ENCODE measurements at places on chromosomes 12 and 14.

DNA sequence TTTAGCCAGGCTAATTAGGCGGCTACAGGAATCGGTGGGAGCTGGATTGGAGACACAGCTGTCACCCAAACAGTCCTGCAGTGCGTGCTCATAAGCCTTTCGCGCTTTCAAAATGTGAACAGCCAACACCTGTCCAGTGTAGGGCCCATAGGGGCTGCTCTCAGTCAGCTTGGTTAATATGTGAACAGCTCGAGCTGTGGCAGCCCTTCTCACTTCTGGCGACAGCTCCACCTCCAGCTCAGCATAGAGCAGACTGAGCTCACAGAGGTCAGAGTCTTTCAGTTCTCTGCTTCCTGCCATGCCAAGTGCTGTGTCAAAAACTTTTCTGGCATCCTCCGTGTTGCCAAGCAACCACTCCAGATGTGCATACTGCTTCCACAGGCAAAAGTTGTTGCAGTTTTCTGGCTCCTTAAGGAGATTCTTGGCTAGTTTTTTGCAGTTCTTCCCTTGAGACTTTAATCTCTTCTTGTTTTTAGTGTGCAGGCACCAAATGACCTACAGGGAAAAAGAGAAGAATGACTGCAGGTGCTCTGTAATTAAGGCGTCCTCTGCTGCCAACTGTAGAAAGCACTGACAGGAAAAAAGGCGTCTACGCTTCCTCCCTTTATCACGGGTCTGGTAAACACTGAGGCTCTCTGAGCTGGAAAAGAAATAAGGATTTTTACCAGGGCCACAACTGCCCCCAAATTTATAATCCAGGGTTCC, 32.5 kb downstream of the PSMC1 start:
- DNase-seq, result peak; percentile 80

- DNase-seq, result no peak
These were observed 82.9 kb upstream of the TRHDE start for GRCh38 chr12:72189266-72189665.

DNA sequence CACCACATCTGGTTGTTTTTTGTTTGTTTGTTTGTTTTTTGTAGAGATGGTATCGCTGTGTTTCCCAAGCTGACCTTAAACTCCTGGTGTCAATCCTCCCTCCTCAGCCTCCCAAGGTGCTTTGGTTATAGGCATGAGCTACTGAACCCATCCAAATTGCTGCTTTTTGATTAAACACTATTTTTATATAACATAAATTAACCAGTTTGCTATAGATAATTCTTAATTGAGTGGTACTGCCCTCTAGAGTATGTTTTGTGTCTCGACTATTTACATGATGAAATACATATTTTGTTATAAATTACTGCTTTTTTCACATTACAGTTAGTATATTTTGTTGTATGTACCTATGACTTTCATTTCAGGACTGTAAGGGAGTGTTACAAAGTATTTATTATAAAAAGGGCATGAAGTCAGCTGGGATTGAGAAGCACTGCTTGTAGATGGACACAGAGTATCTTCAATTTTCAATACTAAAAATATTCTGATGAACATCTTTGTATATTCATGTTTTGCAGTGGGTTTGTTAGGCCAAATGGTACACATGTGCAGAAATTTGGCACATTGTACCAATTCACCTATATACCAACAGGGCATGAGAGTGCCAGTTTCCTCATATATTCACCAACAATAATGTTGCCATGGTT, 14.9 kb upstream of the SCAF11 start:
- no peak for DNase-seq

- no peak for DNase-seq
These were observed 31.3 kb downstream of the FBXO34 start for GRCh38 chr14:55302367-55303124.

- DNase-seq, result no peak
These were observed 63.3 kb downstream of the SUSD6 start for GRCh38 chr14:69674546-69675244.

DNA sequence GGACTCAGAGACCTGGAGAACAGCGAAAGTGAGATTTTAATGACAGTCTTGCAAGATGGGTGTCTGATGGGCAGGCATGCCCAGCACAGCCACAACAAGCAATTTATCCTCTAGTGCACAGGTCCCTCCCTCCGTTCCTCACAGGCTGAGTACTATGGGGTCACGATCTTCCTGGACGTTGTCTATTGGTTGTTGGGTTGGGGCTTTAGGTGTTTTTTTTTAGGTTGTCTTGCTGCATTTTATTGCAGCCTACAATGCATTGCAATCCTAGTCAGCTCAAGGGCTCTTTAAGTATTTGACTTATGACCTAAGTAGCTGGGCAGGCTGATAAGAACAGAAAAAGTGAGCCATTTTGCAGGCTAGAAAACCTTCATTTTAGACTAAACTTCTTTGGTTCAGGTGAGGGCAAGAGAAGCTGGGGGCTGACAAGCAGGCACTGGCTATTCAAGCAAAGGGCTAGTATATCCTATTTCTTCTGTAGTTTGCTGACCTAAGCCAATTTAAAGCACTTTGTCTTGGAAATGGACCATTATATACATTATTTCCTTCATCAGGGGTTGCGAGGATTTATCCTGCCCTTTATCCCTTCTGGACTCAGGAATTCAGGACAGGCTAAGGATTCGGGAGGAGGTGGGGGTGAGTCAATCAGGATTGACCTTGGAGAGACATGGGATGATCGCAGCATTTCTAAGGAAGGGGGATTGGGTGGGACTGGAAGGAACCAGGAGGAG, 6.0 kb downstream of the KRT7 start:
- DNase-seq, result no peak

DNA sequence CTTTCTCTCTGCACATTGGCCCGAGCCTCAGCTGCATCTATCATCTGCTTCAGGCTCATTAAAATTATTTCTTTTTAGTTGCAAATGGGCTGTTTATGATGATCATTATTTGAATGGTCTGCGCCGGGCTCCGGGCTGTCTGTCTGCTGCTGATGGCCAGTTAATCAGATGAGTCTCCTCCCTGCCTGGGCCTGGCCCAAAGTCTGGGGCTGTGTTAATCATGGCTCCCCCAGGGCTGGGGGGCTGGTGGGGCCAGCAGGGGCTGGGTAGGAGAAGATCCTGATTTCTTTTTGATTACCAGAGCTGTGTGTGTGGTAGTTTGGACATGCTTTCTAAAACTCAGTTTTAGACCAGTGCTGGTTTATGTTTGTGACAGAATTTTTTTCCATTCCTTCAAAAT, 159.1 kb downstream of the PHETA1 start:
- DNase-seq, result no peak

- DNase-seq, result no peak
These were observed 207.4 kb downstream of the SYNE2 start for GRCh38 chr14:64060199-64060545.

- DNase-seq, result no peak
These were observed 32.2 kb downstream of the MIA2 start for GRCh38 chr14:39265806-39266524.

GRCh38 chr14:93333631-93334103, 831 bp upstream of the BTBD7 start:
- peak; percentile 81 for DNase-seq

GRCh38 chr14:23431486-23431885, 4.0 kb downstream of the MYH7 start:
- DNase-seq, result no peak

GRCh38 chr12:53069621-53070410, 9.4 kb downstream of the SPRYD3 start:
- DNase-seq, result no peak

DNA sequence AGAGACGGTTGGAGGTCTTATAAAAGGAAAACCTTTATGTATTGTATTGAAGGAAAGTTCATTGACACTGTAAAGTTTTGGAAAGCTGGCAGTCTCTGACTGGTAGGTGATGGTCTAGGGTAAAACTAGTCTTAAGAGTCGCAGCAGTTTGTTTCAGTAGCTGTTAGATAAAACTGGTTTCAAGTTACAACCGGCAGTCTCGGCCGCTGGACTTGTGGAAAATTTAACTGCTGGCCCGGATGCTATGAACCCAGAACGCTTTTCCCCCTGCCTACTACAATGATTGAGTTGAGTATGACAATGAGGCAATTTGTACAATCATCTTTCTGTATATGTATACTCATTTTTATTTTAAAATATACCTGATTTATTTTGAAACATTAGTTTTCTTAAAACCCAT, 1426.9 kb downstream of the AACS start:
- DNase-seq, result no peak

- DNase-seq, result peak; percentile 74
These were observed at the start of gene SLC11A2 for GRCh38 chr12:51025836-51026638. TSS of gene SLC11A2 (minus strand) at chr12:51026384. CDS start at chr12:51010728, 15,656 bp downstream.

DNA sequence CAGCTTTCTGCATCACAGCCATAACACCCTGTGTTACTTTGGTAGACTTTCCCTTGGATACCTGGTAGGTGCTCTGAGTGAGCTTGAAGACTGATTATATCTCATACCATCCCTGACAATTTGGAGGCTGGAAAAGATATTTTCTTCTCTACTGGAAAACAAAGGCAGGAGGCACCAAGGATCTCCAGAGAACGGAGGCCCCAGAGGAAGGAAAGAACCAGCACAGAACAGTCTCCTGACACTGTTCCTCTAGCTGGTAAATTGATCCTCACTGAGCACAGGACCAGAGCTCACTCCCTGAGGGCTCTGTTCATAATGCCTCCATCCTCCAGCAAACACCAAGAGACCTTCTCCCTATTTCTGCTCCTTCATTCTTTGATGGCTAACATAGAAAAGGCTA, at the start of gene OR11G2:
Gene OR11G2, plus strand, starts transcription at position 301 of the 400 bp plus-strand sequence. CDS start 6,542 bp downstream, outside the sequence.
- no peak for DNase-seq

- no peak for DNase-seq
These were observed 467.8 kb downstream of the NRXN3 start for GRCh38 chr14:78637908-78638475.

- DNase-seq, result no peak
These were observed 22.4 kb downstream of the FAM222A start for GRCh38 chr12:109735825-109736551.

- DNase-seq, result no peak
These were observed 13.3 kb downstream of the DIP2B start for GRCh38 chr12:50518090-50518489.

DNA sequence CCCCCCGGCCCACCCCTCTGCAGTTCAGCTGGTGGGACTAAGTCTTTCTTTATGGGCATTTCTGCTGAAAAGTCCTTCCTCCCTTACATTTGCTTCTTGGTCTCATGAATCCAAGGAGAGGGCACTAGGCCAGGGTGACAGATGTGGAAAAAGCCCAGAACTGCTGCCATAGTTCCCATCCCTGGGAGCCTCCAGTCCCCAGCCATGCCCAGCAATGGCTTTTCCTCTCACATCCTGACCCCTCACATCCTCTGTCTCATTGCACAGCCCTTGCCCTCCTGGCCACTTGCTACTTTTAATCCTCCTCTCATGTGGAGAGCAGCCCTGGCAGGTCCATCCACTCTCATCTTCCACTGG, 122.5 kb downstream of the ZFP36L1 start:
- DNase-seq, result no peak

DNA sequence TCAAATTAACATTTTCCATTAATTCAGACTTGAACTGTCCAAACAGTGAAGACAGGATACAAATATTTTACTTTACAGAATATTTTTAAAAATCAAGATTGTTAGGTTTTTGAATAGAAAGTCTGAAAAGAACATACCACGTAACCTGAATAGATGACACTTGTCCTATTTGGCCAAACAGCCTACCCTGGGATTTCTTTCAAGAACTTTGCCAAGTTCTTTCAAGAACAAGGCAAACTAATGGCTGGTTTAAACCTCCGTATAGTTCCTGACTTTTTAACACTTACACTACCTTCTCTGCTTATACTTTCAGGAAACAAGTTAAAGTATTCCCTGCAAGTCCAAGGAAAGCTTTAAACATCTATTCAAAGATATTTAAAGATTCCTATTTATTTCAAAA, 35.0 kb downstream of the MAP4K5 start:
- DNase-seq, result no peak

DNA sequence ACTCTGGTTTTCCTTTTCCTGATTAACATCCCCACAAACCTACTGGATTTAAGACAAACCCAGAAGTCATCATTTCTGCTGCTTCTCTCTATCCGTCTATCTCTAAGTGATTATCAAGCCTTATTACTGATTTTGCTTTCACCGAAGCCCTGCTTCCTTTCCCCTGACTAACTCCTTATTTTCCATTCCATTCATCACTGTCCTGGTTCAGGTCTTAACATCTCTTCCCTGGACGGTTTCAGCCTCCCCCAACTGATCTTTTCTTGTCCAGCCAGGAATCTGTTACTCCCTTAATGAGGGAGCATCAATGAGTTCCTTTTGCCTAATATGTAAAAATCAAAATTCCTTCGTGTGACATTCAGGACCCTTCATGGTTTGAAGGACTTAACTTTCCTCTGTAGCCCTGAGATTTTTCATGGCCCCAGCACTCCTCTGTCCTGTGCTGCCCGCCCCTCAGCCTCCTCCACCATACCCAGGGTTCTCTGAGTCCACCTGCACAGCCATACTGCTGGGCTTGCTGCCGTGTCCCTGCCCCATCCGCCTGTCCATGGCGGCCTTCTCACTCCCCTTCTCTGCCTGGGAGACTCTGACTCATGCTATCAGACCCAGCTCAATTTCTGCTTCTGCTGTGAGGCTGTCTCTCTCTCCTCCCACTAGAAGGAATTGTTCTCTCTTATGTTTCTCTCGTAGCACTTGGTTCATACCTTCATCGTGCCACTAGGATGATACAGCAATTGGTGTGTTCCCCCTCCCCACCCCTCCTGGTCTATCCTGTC, 167.8 kb upstream of the HIF1A start:
- no peak for DNase-seq

GRCh38 chr12:88318726-88319125, 176.6 kb downstream of the TMTC3 start:
- DNase-seq, result no peak

DNA sequence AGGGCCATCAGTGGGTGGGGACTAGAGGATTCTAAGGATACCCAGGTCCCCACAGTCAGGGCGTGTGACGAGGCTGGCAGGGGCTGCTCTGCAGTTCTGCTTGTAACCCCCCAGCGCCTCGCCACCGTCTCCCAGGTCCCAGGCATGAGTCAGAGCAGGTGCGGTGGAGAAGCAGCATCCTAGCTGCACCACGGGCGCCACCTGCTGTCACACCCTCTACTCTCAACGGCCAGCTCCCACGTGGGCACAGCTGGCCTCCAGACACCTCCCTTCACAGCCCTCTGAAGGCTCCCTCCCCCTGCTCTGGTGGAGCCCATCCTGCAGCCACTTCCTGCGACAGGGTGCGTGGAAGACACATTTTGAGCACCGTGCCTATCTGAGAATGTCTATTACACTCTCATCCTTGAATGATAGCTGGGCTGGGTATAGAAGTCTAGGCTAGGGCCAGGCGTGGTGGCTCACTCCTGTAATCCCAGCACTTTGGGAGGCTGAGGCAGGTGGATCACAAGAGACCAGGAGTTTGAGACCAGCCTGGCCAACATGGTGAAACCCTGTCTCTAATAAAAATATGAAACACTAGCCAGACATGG, 6.9 kb upstream of the NUDT14 start:
- DNase-seq, result no peak

DNA sequence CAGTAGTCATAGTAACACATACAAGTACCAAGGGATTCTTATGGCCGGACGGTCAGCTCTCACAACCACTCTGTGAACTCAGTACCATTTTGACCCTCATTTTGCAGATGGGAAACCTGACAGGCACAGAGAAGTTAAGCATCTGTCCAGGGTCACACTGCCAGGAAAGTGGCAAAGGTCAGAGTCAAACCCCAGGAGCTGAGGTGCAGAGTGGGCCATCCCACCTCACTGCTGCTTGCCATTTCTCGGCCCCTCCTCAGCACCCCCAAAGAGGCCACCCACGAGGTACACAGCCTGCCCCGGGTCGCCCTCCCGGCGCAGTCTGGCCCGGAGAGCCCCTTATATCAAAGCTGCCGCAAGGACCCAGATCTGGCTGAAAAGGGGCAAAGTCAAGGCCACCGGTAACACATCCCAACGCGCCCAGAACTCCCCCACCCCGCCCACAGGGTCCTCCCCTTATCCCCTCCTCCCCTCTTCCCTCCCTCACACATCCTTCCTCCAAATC, 1.7 kb downstream of the NCOR2 start:
- DNase-seq, result no peak

Data from NCI-H1694 treated with DMSO at 0.1 percent for 48 hours (cell line).